Posterior cingulate gyrus (tissue), 11 donors: ENCODE measurements at places on chromosomes 13 and 19.

- DNase-seq = no peak
Measured at GRCh38 chr13:79386125-79386826, 19.8 kb downstream of the RBM26 start.

- DNase-seq = no peak
Measured at GRCh38 chr13:107413005-107413404, 802.3 kb downstream of the LIG4 start.

DNA sequence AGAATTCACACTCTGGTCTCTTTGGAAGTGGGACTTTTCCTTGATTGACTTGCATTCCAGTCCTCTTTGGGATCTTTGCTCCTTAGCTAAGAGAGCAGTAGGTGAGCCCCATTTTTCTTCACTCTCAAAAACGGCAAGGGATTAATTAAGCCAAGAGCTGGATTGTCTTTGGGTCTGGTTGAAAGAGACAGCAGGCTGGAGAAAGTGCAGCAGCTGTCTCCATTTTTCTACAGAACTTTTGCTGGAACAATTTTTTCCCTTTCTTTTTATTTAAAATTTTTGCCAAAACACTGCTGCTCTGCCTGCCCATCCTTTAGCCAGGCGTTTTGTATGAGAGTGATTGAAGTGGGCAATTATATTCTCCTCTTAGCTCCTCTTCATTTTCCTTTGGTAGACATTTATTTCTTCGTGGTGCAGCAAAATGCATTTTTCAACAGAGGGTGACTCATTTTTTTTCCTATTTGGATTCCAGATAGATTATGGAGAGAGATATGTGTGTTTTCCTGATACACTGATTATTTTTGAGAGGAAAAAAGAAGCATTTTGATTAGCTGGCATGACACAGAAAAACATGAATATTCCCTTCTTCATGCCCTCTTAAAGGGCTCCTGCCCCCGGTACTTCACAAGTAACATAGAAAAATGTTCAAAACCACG is 371.2 kb upstream of the NBEA start:
- DNase-seq = no peak

DNA sequence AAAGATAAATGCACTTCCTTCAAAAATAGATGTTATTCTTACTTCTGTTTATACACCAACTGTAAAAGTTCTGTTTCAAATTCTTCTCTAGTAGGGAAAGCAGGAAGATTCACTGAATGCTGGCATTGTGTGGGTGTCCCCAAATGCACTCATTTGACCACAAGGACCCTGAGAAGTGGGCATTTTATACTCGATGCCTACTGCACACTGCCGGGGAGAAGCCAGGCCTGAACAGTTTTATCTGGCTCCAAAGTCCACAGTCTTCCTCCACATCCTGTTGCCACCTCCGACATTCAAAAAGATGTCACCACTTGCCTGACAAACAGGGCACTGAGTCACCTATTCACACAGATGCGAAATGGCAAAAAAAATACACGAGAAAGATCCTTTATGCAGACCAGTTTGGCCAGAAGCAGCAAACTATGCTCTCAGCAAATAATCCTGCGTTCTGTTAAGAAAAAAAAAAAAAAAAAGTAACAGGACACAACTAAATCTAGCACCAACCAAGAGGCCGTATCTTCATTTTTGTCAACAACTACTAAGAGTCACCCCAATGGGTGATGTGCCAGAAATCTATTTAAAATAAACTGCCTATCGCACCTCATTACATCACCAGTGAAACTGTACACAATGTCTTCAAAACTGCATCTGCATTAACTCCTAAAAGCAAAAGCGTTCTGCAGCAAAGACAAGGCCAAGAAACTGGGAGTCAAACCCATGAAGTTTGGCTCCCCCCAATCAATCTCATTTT is 6.2 kb downstream of the ZC3H4 start:
- no peak for DNase-seq

- DNase-seq = no peak
Measured at GRCh38 chr13:73403355-73404120, 344.7 kb downstream of the KLF5 start.

- DNase-seq = no peak
Measured at GRCh38 chr13:23848646-23849141, 40.5 kb downstream of the MIPEP start.

- no peak for DNase-seq
Measured at GRCh38 chr13:40386586-40386985, 279.9 kb downstream of the FOXO1 start.
